ENCODE measurements at places on chromosomes 12 and 14. TPM values are rescaled to one million over a fixed set of nuclear protein-coding genes. Genes with fewer than 3 reads are reported as not detected.

RPGRIP1 gene
- not detected for total RNA-seq

CMTM5 gene
- total RNA-seq = not detected

MYO1H gene
- not detected for total RNA-seq

KLHL33 gene
- total RNA-seq = not detected

SLC4A8 gene
- total RNA-seq = 6.8 TPM

NFATC4 gene
- not detected for total RNA-seq

LRFN5 gene
- not detected for total RNA-seq

KCNC2 gene
- total RNA-seq = not detected

DIO3 gene
- total RNA-seq = not detected

PPP4R4 gene
- 0.59 TPM for total RNA-seq

PPP1R1A gene
- not detected for total RNA-seq

RPL10L gene
- not detected for total RNA-seq

IL22 gene
- total RNA-seq = 4.1 TPM

KERA gene
- not detected for total RNA-seq

PLXNC1 gene
- total RNA-seq = 38.7 TPM

ARL6IP4 gene
- total RNA-seq = 160 TPM

RHOJ gene
- not detected for total RNA-seq

FMNL3 gene
- 50.2 TPM for total RNA-seq

TSHR gene
- 3.6 TPM for total RNA-seq

SELPLG gene
- 239 TPM for total RNA-seq

ATP6V1D gene
- 44.5 TPM for total RNA-seq

KRT2 gene
- total RNA-seq = 0.20 TPM

OVCH1 gene
- not detected for total RNA-seq

TGM1 gene
- 6.7 TPM for total RNA-seq

SLC6A15 gene
- not detected for total RNA-seq

FAIM2 gene
- 0.83 TPM for total RNA-seq

ABCD2 gene
- total RNA-seq = 39.5 TPM

CISTR gene
- total RNA-seq = not detected

ASIC1 gene
- 4.6 TPM for total RNA-seq

ARF6 gene
- total RNA-seq = 188 TPM

CLEC14A gene
- not detected for total RNA-seq

PAPLN gene
- total RNA-seq = 0.71 TPM

KLRD1 gene
- 4.9 TPM for total RNA-seq

PLA2G1B gene
- total RNA-seq = not detected

FOXG1 gene
- total RNA-seq = not detected

GPR84 gene
- 2.4 TPM for total RNA-seq

DBX2 gene
- not detected for total RNA-seq

DEPDC4 gene
- 1.9 TPM for total RNA-seq
